Lower lobe of right lung (tissue), 2 donors: ENCODE measurements at places on chromosomes 16 and 17.

GRCh38 chr16:88702371-88703210 is 3.6 kb downstream of the RNF166 start:
- no peak for DNase-seq
- H3K36me3 ChIP-seq, result peaks cover 34% of the 10 kb centered on the region
- H3K27ac ChIP-seq, result peak overlapping the region; percentile 89

DNA sequence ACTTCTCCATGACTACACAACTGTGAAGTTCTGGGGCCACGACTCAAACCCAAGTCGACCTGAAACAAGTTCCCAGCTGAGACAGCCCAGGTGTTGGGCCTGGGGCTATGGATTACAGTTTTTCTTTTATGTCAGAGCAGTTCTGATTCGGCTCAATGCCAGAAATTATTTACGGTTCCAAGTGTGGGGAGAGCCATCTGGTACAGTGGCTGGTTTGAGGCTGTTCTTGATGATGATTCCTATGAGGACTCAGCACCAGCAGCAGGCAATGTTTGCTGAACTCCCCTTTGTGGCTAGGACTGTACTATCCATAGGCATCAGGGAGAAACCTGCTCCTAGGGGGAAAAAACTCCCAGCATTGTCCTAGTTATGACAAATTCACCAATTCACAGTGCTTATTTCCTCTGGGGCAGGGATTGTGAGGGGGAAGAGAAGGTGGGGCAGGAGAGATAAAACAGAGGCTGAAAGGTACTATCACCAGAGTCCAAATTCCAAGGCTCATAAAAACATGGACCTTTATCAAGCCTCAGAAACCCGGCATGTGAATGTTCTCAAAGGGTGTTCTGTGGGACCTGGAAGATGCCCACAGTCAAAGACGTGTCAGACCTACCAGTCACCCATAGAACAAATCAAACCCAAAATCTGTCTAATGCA is 18.2 kb upstream of the CMTM4 start:
- H3K27me3 ChIP-seq, result no peaks in the 10 kb centered on the region
- no peak overlapping the region for H3K27ac ChIP-seq
- peaks cover 21% of the 10 kb centered on the region for H3K36me3 ChIP-seq
- no peak overlapping the region for H3K4me3 ChIP-seq

GRCh38 chr17:31495022-31495885 is 103.8 kb downstream of the RAB11FIP4 start:
- H3K27me3 ChIP-seq, result no peaks in the 10 kb centered on the region
- H3K27ac ChIP-seq, result peak overlapping the region; percentile 74
- no peak overlapping the region for H3K4me3 ChIP-seq
- no peak for DNase-seq
- peaks cover 62% of the 10 kb centered on the region for H3K4me1 ChIP-seq

DNA sequence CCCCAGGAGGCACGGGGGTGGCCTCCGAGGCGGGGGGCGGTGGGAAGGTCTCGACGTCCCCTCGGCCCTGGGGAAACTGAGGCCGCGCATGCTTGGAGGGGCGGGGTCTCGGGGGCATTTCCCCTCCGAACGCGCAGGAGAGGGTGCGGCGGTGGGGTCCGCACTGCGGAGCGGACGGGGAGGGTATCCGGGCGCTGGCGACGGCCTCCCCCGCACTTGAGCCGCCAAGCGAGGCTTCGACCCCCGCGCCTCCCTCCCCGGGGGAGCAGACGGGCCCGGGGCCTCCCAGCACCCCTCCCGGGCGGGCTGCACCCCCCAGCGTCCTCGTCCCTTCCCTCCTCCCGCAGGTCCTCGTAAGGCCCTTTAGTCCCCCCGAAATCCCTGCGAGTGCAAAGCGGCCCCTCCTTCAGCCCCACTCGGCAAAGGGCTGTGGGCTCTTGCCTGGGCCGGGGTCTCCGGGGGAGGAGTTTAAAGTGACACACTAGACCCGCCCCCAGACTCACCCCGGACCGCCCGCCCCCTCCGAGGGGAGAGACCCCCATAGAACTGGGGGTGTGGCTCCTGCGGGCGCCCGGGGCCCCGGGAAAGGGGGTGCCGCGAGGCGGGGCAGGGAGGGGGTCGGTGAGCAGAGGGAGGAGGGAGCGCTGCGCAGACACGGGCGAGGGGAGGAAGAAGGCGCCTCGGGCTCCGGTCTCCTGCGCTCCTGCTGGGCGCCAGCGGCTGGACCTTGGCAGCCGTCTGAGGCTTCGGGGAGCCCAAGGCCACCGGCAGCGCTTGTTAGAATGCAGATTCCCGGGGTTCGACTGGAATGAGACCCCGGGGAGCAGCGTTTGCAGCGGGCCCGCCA is 632 bp downstream of the BAIAP3 start:
- DNase-seq, result no peak
- no peak overlapping the region for H3K27ac ChIP-seq
- H3K4me1 ChIP-seq, result peaks cover 34% of the 10 kb centered on the region
- peak overlapping the region; percentile 54 for H3K4me3 ChIP-seq
- peaks cover 42% of the 10 kb centered on the region for H3K27me3 ChIP-seq

DNA sequence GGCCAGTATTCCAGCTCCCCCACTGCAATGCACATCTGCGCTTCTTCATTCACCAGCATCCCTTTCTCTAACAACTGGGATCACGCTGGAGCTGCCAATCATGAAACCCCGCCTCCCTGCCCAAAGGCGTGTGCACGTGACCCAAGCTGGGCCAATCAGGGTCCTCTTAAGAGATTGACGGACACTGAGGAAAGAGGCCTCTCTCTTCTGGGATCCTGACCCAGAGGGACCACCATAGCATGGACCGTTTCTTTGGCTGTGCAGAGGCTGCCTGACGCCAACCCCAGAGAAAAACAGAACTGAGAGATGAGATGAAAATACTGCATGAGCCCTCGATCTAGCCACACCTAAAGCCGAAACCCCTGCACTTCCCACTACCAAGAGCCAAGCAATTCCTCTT is 32.0 kb downstream of the COTL1 start:
- no peak for DNase-seq
- H3K4me1 ChIP-seq, result no peaks in the 10 kb centered on the region
- no peak overlapping the region for H3K4me3 ChIP-seq
- no peak overlapping the region for H3K27ac ChIP-seq
- H3K36me3 ChIP-seq, result peaks cover 29% of the 10 kb centered on the region
- no peaks in the 10 kb centered on the region for H3K27me3 ChIP-seq
